ENCODE measurements at places on chromosomes 13 and 19. TPM values are rescaled to one million over a fixed set of nuclear protein-coding genes. Genes with fewer than 3 reads are reported as not detected.

DNA sequence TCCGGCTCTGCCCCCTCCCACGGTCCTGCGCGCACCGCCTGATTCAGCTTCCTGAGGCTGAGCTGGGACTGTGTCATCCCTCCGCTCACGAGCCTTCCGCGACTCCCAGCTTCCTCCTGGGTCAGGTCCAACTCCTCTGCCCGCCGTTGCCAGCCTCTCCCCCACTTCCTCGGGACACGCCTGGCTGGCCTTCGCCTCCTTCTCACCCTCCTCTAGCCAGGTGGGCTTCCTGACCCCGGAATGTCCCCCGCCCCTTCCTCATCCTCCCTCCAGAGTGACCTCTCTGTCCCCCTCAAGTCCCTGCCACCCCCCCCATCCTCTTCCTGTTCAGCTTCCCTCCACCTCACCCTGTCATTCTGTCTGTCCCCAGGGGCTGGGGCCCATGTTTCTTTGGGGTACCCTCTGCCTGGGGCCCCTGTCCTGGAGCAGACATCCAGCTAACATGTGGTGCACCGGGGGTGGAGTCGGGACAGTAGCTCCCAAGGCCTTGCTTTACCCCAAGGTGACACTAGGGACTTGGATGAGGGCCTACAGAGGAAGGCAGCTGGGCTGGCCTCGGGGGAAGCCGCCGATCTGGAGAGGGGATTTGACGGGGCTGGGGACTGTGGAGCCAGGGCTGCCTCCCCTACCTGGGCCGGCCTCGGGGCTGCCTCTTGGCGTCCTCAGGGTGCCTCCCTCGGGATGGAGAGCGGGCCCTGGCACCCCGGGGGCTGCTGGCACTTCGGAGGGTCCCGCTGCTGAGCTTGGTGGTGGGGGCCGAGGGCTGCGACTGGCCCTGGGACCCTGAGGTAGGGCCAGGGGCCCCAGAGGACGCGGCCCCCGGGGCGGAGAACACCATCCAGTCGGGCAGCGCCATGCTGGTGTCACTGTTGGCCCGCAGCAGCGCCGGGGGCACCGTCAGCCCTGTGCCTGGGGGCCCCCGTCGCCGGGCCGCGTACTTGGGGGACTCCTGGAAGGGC is 16.5 kb downstream of the SHANK1 start:
- no peak for DNase-seq
- H3K4me3 ChIP-seq: no peak overlapping the region
- H3K27me3 ChIP-seq: peaks cover 89% of the 10 kb centered on the region
- no peak overlapping the region for H3K27ac ChIP-seq

- no peak for DNase-seq
- peaks cover 14% of the 10 kb centered on the region for H3K27me3 ChIP-seq
- H3K27ac ChIP-seq: no peak overlapping the region
- H3K36me3 ChIP-seq: no peaks in the 10 kb centered on the region
- H3K4me1 ChIP-seq: no peaks in the 10 kb centered on the region
Measured at GRCh38 chr13:22077205-22077683, 406.4 kb downstream of the FGF9 start.

GRCh38 chr13:80022146-80022545 is 318.8 kb downstream of the SPRY2 start:
- no peak overlapping the region for H3K4me3 ChIP-seq
- DNase-seq: no peak
- H3K4me1 ChIP-seq: no peaks in the 10 kb centered on the region
- H3K27me3 ChIP-seq: no peaks in the 10 kb centered on the region

DNA sequence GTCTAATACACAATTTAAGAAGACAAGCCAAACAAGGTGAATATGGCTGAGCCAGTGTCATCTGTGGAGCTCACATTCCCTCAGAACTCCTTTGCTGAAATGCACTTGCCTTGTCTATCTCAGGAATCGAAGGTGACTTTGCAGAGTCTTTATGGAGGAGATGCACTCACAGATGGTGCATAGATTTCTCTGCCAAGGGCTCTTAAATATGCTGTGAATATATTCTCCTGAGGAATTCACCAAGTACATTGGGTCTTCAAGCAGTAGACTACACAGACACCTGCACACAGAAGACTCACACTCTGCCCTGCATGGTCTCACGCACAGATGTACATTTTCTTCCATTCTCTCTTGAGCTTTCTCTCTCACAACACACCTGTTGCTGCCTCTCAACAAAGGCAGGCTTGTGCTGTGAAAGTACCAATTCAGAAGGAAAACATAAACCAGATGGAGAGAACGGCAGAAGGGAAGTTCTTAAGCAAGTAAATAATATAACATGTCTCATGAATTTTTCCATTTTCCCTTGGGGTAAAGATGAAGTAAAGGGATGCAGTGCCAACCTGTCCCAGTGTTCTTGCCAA is 174.7 kb downstream of the DLEU7 start:
- no peak overlapping the region for H3K27ac ChIP-seq
- peaks cover 32% of the 10 kb centered on the region for H3K4me1 ChIP-seq
- no peak overlapping the region for H3K4me3 ChIP-seq

- H3K4me3 ChIP-seq: no peak overlapping the region
- no peaks in the 10 kb centered on the region for H3K27me3 ChIP-seq
- no peaks in the 10 kb centered on the region for H3K36me3 ChIP-seq
- DNase-seq: peak; percentile 8
- H3K4me1 ChIP-seq: no peaks in the 10 kb centered on the region
- H3K27ac ChIP-seq: no peak overlapping the region
Measured at GRCh38 chr13:64371045-64371444, 2859.1 kb downstream of the PCDH9 start.

DNA sequence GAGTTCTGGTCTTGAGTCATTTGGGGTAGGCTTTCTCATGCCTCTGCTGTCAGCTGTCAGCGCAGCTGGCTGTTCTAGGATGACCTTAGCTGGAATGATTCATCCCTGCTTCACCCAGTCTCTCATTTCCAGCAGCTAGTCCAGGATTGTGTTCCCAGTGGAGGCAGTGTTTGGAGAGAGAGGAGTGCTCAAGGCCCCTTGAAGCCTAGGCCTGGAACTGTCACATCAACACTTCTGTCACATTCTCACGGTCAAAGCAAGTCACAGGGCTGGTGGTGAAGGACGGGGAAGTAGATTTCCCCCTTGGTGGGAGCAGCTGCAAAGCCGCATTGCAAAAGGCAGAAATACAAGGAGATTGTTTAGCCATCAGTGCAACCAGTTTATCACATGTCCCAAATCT is 15.2 kb downstream of the TPT1 start:
- no peaks in the 10 kb centered on the region for H3K36me3 ChIP-seq
- no peak overlapping the region for H3K27ac ChIP-seq
- peak; percentile 45 for DNase-seq
- no peak overlapping the region for H3K4me3 ChIP-seq
- H3K27me3 ChIP-seq: no peaks in the 10 kb centered on the region

DNA sequence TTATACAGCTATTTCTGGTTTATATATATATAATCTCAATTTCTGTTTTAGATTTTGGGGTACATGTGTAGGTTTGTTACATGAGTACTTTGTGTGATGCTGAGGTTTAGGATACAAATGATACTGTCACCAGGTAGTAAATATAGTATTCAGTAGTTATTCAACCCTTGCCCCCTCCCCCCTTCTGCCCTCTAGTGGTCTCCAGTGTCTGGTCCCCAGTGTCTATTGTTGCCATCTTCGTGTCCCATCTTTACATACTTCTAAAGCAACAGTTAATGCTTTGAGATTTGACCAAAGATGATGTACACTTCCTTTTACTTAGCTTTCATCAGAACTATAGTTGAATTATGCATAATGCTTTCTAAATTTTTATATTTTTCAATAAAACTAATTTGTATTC is 1623.4 kb upstream of the PRR20A start:
- no peak for DNase-seq
- no peaks in the 10 kb centered on the region for H3K36me3 ChIP-seq
- H3K27me3 ChIP-seq: no peaks in the 10 kb centered on the region
- no peak overlapping the region for H3K27ac ChIP-seq
- no peak overlapping the region for H3K4me3 ChIP-seq

GRCh38 chr13:109126891-109127641 is 497.7 kb downstream of the MYO16 start:
- H3K4me1 ChIP-seq: no peaks in the 10 kb centered on the region
- H3K4me3 ChIP-seq: no peak overlapping the region
- no peak for DNase-seq
- H3K36me3 ChIP-seq: no peaks in the 10 kb centered on the region

DNA sequence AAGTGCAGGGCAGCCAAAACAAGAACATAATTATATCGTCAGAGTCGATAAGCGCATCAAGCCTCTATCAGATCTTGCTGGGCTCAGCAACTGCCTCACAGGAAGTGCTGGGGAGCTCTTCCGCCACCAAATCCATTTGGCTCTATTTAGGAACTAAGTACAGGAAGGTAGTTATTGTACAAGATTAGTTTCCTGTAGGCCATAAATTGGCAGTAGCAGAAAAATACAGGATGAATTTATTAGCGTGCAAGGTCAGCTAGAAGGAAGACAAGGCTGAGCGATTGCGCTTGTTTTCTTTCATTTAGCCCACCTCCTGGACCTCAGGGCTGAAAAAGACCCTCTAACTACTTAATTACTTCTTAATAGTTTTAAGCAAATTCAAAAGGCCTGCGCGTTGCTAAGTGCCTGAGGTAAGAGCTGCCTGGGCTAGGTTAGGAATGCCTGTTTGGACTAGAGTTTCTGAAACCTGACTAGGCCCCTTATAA is 118.5 kb downstream of the IRS2 start:
- peak overlapping the region; percentile 94 for H3K27ac ChIP-seq
- H3K4me1 ChIP-seq: peaks cover 66% of the 10 kb centered on the region
- no peak for DNase-seq
- H3K36me3 ChIP-seq: no peaks in the 10 kb centered on the region
- no peaks in the 10 kb centered on the region for H3K27me3 ChIP-seq

- no peak overlapping the region for H3K4me3 ChIP-seq
- H3K4me1 ChIP-seq: no peaks in the 10 kb centered on the region
- no peak overlapping the region for H3K27ac ChIP-seq
- no peak for DNase-seq
Measured at GRCh38 chr13:50012396-50013169, 2.7 kb upstream of the KCNRG start.

DNA sequence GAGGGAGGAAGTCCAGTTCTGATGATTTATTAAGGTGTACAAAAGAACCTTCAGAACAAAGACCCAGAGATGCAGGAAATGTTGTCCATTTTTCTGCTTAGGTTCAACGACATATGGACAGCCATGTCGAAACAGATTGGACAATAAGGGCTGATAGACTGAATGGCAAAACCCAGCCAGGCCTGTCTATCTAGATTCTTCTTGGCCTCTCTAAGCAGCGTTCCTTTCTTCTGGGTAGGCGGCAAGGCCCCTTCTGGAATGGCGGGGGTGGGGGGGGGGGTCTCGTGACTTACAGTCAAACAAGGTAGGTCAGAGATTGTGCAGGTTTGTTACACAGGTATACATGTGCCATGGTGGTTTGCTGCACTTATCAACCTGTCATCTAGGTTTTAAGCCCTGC is 39.7 kb upstream of the PEPD start:
- no peak overlapping the region for H3K4me3 ChIP-seq
- H3K27ac ChIP-seq: no peak overlapping the region
- no peak for DNase-seq

- H3K4me1 ChIP-seq: peaks cover 52% of the 10 kb centered on the region
- no peak overlapping the region for H3K4me3 ChIP-seq
- H3K27me3 ChIP-seq: no peaks in the 10 kb centered on the region
- H3K27ac ChIP-seq: peak overlapping the region; percentile 11
- peak; percentile 63 for DNase-seq
Measured at GRCh38 chr19:8571006-8571411, 6.2 kb downstream of the MYO1F start.

- DNase-seq: no peak
- H3K27ac ChIP-seq: no peak overlapping the region
- H3K36me3 ChIP-seq: no peaks in the 10 kb centered on the region
Measured at GRCh38 chr13:19618977-19619376, 14.5 kb upstream of the MPHOSPH8 start.

DNA sequence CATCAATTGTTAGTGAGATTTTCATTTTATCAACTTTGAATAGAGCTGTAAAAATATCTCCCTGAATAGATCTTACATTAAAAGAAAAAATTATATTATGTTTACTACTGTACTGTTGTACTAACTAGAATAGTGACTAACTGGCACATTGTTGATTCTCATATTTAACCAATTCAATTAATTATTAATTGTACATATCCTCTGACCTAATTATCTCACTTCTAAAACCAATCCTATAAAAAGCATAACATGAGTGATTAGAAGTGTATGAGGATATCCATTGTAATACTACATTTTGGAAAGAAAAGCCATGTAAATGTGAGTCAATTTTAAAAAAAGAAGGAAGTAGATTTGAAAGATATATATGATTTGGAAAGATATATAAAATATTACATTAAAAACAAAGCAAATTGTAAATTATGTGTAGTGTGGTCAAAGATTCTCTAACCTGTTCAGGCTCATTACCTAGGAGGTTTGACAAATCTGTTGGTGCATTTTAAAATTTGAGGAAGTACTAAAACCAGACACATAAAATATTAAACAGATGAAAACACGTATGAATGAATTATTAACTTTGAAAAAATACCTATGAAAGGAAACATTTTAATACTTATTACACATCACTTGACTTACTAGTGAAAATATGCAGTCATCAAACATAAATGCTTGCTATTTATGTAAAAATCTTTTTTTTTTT is 829.8 kb upstream of the SLC10A2 start:
- H3K4me1 ChIP-seq: no peaks in the 10 kb centered on the region
- no peak overlapping the region for H3K27ac ChIP-seq
- DNase-seq: no peak
- no peaks in the 10 kb centered on the region for H3K36me3 ChIP-seq
- H3K4me3 ChIP-seq: no peak overlapping the region
- H3K27me3 ChIP-seq: no peaks in the 10 kb centered on the region

DNA sequence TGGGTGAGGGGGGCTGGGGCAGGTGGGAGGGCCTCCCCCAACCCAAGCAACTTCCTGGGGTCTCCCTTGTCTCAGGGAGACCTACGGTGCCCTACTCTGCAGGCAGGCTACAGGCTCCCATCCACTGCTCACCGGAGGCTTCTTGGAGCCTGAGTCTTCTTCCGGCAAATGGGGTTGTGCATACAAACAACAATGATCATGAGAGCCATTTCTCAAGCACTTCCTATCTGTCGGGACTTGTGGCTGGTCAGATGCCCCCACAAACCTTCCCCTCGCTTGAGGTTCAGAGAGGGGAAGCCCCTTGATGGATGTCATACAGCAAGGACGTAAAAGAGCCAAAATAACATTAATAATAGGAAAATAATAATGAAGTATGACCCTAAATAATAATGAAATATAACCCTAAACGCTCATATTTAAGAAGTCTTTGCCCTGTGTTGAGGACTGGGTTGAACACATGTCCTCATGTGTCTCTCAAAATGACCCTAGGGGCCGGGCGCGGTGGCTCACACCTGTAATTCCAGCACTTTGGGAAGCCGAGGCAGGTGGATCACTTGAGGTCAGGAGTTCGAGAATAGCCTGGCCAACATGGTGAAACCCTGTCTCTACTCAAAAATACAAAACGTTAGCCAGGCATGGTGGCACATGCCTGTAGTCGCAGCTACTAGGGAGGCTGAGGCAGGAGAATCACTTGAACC is 727 bp downstream of the CD37 start:
- H3K4me1 ChIP-seq: no peaks in the 10 kb centered on the region
- no peak overlapping the region for H3K4me3 ChIP-seq
- H3K27me3 ChIP-seq: no peaks in the 10 kb centered on the region
- DNase-seq: no peak

GRCh38 chr13:99220199-99220935 is 19.7 kb downstream of the UBAC2 start:
- no peaks in the 10 kb centered on the region for H3K4me1 ChIP-seq
- H3K4me3 ChIP-seq: no peak overlapping the region
- peaks cover 8% of the 10 kb centered on the region for H3K36me3 ChIP-seq
- no peaks in the 10 kb centered on the region for H3K27me3 ChIP-seq

Gene ZNF541
- total RNA-seq: not detected

Gene PALM
- total RNA-seq: 1.8 TPM

Gene KLK1
- total RNA-seq: not detected

Gene CYP2B6
- total RNA-seq: not detected

Gene MEIOSIN
- total RNA-seq: not detected

Gene PLK5
- not detected for total RNA-seq

Gene NEK5
- total RNA-seq: not detected
